ENCODE measurements at places on chromosomes 1 and 21.

- no peak for DNase-seq
Measured at GRCh38 chr1:116147972-116148371, 36.8 kb downstream of the MAB21L3 start.

- no peak for DNase-seq
Measured at GRCh38 chr1:39142401-39143060, 62.0 kb upstream of the MACF1 start.

DNA sequence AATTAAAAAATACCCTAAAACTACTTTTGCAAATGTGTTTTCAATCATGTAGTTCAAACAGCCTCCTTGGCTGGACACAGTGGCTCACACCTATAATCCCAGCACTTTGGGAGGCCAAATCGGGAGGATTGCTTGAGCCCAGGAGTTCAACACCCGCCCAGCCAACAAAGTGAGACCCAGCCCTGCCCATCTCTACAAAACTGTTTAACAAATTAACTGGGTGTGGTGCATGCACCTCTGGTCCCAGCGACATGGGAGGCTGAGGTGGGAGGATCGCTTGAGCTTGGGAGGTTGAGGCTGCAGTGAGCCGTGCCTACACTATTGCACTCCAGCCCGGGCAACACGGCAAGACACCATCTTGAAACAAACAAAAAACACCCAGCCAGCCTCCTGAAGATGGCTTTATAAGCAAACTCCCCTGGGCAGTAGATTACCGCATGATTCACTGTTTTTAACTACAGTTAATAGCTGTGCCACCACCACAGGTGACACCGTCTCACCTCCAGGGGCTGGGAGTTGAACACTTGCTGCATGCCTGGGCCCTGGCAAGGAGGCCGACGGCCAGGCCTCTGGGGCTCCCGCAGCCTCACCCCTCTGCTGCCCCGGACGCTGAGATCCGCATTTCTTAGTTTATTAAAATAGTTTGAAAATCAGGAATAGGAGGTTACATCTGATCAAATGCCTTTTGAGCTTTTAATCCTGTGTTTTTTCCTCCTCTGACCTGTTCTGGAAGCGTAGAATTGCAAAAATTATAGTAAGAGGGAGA, 16.2 kb downstream of the PTTG1IP start:
- DNase-seq: no peak

DNA sequence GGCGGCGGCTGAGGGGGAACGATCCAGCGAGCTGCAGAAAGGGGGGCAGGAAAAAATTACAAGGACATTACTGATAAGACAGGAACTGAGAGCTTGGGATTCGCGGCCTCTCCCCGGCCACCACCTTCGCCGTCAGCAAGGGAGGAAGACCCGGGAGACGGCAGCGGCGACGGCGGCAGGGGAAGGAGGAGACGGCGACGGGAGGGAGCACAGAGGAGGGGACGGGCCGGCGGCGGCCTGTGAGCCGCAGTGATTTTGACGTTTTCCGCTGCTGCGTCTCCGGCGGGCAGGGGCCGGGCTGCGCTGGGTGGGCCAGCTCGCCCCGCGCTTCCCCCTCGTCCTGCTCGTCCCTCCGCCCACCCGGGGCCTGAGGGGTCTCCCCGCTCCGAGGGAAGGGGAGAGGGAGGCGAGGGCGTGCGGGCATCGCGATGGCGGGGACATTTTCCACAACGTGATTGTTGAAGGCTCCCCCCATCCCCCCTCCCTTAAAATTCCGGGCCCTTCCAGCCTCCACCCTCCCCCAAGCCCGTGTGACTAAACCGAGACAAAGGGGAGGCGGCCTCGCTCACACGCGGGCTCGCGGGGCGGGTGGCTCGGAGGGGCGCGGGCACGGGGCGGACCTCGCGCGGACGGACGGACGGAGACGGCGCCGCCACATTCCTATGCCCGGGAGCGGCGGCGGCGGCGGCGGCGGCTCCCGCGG, 407 bp downstream of the CAMSAP2 start:
- peak; percentile 7 for DNase-seq

DNA sequence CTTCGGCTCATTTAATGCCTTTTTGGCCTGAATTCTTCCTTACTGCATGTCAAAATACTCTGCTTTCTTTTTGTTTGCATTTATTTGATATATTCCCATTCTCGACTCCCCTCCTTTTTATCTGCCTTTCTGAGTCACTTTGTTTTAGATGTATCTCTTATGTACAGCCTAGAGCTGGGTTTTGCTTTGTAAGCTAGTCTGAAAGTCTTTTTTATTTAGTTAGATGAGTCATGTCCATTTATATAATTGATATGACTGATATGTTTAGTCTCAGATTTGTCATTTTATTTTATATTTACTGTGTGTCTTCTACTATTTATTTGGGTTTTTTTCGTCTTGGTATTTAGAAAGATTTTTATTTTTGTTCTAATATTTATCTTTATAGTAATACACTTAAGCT, 33.6 kb upstream of the GNG5 start:
- DNase-seq: no peak

GRCh38 chr21:25568246-25568645, 39.0 kb downstream of the MRPL39 start:
- DNase-seq: no peak

- no peak for DNase-seq
Measured at GRCh38 chr1:56409112-56409691, 170.2 kb downstream of the PLPP3 start.

- DNase-seq: no peak
Measured at GRCh38 chr1:17369466-17369865, 2.5 kb upstream of the PADI6 start.

DNA sequence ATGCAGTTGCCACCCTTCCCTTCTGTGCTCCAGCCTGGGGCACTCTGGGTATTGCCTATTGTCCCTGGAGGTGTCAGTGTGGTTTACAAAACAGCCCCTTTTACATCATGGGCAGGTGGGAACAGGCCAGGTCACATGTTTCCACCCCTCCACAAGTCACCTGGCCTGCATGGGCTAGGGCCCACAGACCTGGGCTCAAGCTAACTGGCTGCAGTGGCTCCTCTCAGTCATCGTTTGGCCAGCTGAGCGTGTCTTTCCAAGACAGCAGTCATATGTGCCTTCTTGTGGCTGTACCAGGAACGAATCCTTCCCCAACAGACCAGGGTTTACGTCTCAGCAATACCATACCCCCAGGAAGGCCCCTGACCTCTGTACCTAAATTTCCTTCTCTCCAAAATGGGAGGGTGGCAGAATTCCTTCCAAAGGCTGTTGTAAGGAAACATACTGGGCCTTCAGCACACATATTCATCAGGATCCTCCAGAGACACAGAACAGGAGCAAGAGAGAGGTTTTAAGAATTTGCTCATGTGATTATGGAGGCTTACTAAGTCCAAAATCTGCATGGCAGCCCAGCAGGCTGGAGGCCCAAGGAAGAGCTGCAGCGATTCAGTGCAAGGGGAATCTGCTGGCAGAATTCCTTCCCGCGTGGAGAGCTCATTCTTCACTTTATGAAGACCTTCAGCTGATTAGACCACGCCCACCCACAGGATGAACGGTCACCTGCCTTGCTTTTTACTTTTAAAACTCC, 10.6 kb upstream of the TAS1R2 start:
- no peak for DNase-seq

DNA sequence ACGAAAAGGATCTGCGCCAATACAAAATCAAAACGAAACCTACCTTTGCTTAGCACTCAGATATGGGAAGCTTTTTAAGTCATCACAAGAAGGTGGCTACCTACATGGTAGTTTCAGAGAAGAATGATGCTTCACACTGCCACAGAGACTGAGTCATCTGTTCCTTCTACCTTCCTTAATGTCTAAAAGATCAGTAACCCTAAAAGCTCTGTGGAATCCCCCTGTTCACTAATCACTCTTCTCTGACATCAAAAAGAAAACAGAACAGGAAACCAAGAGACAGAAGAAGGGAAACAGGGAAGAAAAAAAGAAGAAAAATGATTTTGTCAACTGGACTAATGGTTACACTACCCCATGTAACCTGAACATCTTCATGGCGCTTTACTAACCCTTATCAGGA, 177.2 kb downstream of the SMYD3 start:
- DNase-seq: no peak

- no peak for DNase-seq
Measured at GRCh38 chr1:179089827-179090482, 8.1 kb downstream of the TOR3A start.

- no peak for DNase-seq
Measured at GRCh38 chr1:97680470-97680869, 240.4 kb downstream of the DPYD start.

- no peak for DNase-seq
Measured at GRCh38 chr1:18009478-18009961, 98.1 kb upstream of the IGSF21 start.

GRCh38 chr21:43986544-43987451, 25.3 kb upstream of the TRAPPC10 start:
- no peak for DNase-seq

- DNase-seq: no peak
Measured at GRCh38 chr1:70290218-70290617, 64.3 kb downstream of the ANKRD13C start.

DNA sequence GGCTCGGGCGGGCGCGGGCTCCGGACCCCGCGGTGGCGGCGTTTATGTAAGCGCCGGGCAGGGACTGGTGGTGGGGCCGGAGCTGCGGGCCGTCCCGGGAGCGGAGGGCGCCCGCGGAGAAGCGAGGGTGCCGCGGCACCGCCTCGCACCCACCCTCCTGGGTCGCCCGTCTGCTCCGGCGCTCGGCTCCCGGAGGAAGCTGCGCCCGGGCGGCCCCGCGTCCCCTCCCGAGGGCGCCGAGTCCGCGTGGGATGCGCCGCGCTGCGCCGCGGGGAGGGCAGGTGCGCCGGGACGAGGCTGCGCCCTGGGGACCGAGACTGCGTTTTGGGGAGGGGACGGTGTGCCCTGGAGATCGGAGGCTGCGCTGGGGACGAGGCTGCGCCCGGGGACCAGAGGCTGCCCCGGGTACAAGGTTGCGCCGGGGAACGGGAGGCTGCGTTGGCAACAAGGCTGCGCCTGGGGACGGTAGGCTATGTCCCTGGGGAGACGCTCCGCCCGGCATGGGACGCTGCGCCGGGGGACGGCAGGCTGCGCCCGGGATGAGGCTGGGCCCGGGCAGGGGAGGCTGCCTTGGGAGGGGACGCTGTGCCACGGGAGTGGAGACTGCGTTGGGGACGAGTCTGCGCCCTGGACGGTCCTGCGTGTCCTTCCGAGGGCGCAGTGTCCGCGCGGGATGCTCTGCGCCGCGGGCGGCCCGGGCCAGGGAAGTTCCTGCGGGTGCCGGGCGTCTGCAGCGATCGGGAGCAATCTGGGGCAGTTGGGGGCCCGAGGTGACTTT, 627 bp downstream of the ADARB1 start:
- DNase-seq: no peak

GRCh38 chr1:66533804-66534740, at the start of gene SGIP1:
Gene SGIP1, plus strand, starts transcription at chr1:66534153. Its CDS starts 206 bp downstream, at chr1:66534359.
- DNase-seq: no peak

DNA sequence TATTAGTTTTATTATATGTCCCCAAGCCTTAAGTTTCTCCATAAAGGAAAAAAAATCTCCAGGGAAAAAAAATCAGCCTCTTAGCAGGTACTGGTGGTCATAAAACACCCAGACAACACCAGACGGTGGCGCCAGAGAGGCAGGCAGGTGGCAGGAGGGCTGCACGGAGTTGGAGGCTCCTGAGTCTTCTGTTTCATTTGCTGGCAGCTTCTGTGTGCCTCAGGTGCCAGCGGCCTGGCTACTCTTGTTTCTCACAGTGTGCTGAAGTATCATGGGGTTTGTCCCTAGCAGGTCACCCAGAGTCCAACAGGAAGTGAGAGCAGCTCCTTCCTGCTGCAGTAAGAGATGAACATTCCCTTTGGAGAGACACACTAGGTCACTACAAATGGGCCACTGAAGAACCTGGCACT, 123.3 kb upstream of the GADD45A start:
- DNase-seq: peak; percentile 81

GRCh38 chr1:26530895-26531598, 1.5 kb downstream of the RPS6KA1 start:
- no peak for DNase-seq

DNA sequence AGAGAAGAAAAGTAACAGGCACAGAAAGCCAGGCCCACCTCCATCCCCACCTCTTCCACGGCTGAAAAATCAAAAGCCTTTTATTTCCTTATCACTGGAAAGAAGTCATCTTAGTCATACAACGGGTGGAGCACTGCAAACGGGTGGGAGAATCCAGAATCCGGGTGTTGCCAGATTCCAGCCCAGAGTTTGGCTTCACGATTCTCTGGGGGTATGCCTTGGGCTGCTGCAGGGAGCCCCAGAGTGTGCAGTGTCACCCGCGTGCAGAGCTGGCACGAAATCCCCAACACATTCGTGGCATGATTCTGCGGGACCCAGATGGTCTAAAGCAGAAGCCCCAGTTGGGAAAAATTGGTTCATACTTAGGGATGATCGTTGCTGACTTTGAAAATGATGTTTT, 2.6 kb upstream of the NPPA start:
- DNase-seq: no peak

DNA sequence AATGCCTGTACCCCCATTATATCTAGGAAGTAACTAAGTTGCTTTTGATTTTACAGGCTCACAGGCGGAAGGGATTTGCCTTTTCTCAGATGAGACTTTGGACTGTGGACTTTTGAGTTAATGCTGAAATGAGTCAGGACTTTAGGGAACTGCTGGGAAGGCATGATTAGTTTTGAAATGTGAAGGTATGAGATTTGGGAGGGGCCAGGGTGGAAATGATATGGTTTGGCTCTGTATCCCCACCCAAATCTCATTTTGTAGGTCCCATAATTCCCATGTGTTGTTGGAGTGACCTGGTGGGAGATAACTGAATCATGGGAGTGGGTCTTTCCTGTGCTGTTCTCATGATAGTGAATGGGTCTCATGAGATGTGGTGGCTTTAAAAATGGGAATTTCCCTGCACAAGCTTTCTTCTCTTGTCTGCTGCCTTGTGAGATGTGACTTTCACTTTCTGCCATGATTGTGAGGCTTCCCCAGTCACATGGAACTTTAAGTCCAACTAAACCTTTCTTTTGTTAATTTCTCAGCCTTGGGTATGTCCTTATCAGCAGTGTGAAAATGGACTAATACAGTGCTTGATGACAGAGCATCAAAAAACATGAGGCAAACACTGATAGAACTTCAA, 1119.5 kb downstream of the PLA2G4A start:
- DNase-seq: no peak

DNA sequence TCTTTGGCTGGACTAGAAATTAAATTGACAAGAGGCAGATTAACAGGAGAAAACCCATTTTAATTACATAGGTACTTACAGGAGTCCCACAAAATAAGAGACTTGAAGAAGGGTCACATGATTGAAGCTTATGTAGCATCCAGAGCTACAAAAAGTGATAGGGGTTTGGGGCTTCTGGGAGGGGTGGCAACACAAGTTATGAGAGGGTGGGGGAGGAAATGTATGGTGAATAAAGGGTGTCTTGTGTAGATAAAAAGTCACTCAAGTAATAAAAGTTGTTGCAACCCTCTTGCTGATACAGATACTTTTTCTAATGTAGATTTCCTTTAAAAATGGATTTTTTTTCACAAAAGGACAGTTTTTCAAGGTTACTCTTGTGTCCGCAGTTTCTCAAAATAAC, 24.0 kb downstream of the USP25 start:
- DNase-seq: no peak

GRCh38 chr1:116808200-116808847, 54.1 kb downstream of the CD2 start:
- no peak for DNase-seq

All from stimulated activated CD4-positive, alpha-beta T cell treated with anti-CD3 and anti-CD28 coated beads, Interleukin-1b, Interleukin-23, amount 100 ng/mL, for 24 hours (primary cell).